ENCODE measurements at places on chromosomes 3 and 15. TPM values are rescaled to one million over a fixed set of nuclear protein-coding genes. Genes with fewer than 3 reads are reported as not detected.

Gene SLC41A3
- 38.3 TPM for total RNA-seq

Gene GPR149
- total RNA-seq: not detected

Gene MB21D2
- total RNA-seq: 13.8 TPM

Gene P2RY13
- not detected for total RNA-seq

Gene SH2D7
- not detected for total RNA-seq

Gene CPA3
- 3.1 TPM for total RNA-seq

Gene FRMD4B
- total RNA-seq: 107 TPM

Gene DNASE1L3
- 0.09 TPM for total RNA-seq

Gene SAMD7
- total RNA-seq: not detected

Gene OPA1
- total RNA-seq: 76.4 TPM

Gene NRROS
- 1.9 TPM for total RNA-seq

Gene ABI3BP
- 9.2 TPM for total RNA-seq

Gene SLC6A20
- not detected for total RNA-seq

Gene ACOX2
- 4.0 TPM for total RNA-seq

Gene MST1R
- 0.54 TPM for total RNA-seq

Gene OGG1
- total RNA-seq: 16.0 TPM

Gene MITF
- total RNA-seq: 1.3 TPM

Gene TOMM70
- total RNA-seq: 33.6 TPM

Gene GOLGA8R
- 1.9 TPM for total RNA-seq

Gene HOMER2
- 0.45 TPM for total RNA-seq
